ENCODE measurements at places on chromosomes 2 and 18.
A peak's percentile ranks its signal among the peaks of the same experiment; 100 is the strongest.

GRCh38 chr2:75637568-75637967 lies 9.0 kb upstream of the MRPL19 start:
- no peak for DNase-seq

DNA sequence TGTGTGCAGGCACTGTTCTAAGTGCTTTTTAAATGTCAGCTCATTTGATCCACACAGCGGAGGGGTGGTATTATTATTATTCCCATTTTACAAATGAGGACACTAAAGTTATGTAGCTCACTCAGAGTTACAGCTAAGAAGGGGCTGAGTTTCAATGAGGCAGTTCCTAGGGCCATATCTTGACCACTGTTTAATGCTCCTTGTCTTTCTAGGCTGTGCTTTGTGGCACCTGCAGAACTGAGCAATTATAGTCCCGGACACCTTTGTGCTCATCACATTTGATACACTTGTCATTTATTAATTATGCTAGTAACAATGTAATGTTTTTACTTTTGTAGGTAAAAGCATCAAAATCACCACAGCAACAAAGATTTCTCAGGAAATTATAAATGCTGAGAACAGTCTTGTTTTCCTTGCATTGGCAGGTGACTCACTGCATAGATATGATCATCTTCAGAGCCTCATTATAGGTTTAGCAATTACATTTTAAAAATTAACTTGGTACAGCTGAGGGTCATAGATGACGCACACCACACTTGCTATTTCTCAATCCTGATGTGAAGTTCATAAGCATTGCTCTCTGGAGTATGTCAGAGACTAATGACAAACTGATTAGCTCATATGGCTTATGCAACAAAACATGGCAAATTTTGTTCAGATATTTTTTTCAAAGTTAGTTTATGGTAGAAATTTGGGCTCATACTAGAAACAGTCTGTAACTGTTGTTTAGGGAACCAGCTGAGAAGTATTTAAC lies 366.8 kb downstream of the TGIF1 start:
- DNase-seq: peak; percentile 100

- no peak for DNase-seq
Measured at GRCh38 chr2:19380532-19380931, 22.1 kb upstream of the OSR1 start.

GRCh38 chr2:16890081-16890480 lies 224.4 kb upstream of the CYRIA start:
- DNase-seq: no peak

- DNase-seq: no peak
Measured at GRCh38 chr2:139605668-139606067, 825.5 kb upstream of the NXPH2 start.

- DNase-seq: no peak
Measured at GRCh38 chr2:234483568-234484251, 13.2 kb downstream of the ARL4C start.

DNA sequence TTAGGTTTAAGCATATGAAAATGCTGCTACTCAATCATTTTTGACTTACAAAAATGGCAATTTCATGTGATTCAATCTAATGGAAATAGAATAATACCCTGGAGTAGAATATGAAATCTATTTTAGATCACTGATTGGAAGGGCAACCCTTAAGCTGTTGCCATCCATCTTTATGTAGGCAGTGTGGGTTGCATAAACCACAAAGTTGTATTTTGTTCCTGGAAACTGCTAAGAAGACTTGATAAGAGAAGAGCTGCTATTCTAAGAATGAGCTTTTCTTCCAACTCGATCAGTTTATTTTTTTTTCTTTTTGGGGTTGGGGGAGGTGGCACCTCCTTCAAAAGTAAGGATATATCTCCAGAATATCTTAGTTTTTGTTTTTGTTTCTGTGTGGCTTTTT lies 60.2 kb downstream of the CAVIN2 start:
- DNase-seq: no peak

- no peak for DNase-seq
Measured at GRCh38 chr18:26902291-26902690, 36.8 kb upstream of the AQP4 start.

Measured in fibroblast of mammary gland (primary cell).